ENCODE measurements at places on chromosomes 12 and 14.

DNA sequence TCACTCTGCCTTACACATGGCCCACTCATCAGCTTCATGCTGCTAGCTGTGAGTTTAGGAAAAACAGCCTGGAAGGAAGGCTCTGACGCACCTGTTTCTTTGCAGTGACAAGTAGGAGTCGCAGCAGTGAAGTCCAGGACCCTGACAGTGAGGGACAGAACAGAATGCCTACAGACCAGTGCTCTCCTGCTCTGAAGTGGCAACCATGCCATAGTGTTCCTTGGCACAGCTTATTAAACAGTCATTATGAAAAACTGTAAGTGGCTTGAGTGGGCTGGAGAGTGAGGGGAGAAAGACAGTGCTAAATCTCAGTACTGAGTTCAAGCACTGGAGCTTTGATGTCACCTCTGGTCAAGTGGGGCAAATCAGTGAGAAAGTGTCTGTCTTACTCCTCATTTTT, 61.7 kb downstream of the MYRFL start:
- DNase-seq: no peak

GRCh38 chr12:47813511-47814196, 6.0 kb downstream of the HDAC7 start:
- no peak for DNase-seq

GRCh38 chr12:102542816-102543440, 62.6 kb upstream of the IGF1 start:
- no peak for DNase-seq

GRCh38 chr12:19967001-19967400, 401.3 kb upstream of the PDE3A start:
- no peak for DNase-seq

- DNase-seq: no peak
Observed at GRCh38 chr12:1050059-1050707, 59.2 kb downstream of the ERC1 start.

GRCh38 chr14:58643366-58643765, 5.6 kb downstream of the DACT1 start:
- no peak for DNase-seq

GRCh38 chr12:27899151-27899661, 73.3 kb downstream of the PTHLH start:
- DNase-seq: no peak

- no peak for DNase-seq
Observed at GRCh38 chr12:123445388-123446332, 9.2 kb upstream of the RILPL2 start.

- DNase-seq: no peak
Observed at GRCh38 chr14:90546767-90547166, 149.9 kb downstream of the CALM1 start.

DNA sequence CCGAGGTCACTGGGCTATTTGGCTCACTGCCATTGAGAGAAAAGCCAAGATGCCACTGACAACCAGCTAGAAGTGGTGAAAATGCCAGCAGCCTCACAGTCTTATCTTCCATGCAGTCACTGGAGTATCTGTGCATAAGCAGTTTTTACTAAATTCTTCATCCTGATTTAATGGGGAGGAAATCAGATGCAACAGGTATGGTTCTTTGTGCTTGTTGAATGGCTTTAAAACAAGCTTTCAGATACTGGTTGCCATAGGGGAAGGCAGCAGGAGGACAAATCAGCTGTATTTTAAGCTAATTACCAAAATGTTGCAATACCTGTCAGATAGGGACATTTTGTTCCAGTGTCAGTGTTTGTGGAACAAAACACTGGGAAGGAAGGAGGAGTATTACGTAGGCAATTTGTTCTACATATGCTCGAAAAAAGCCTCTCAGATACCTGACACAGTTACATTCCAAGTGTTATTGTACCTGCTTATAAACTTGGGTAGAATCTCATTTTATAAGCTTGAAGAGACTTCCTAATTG, 54.1 kb upstream of the ARHGAP5 start:
- DNase-seq: no peak

- no peak for DNase-seq
Observed at GRCh38 chr14:100738704-100739131, 12.0 kb downstream of the DLK1 start.

DNA sequence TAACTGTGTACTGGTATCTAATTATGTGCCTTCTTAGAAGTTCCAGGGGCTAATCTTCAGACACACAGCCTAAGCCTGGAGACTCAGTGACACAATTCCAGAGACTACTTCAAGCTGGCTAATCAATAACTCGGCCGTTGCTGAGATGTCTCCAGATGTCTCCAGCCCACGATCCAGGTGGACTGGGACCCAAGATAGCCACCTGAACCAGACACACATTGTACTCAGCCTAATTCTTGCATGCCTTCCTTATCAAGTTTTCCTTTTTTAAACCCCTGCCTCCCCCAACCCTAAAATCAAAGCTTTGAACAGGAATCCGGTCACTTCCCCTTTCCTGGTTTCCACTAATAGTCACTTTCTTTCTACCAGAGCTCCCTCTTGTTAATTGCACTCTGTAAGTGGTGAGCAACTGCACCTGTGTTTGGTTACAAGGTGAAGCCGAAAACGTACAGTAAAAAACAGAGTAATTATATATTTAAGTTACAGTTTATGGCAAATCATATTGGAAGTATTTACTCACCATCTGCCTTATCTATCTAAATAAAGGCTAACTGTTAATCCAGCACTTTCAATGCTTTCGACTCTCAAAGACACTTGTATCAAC, 39.8 kb upstream of the PTGDR start:
- DNase-seq: no peak

- DNase-seq: no peak
Observed at GRCh38 chr12:70122804-70123203, 120.4 kb upstream of the CNOT2 start.

Data from globus pallidus (tissue), 1 donor.